NCI-H1436 (cell line): ENCODE measurements at places on chromosomes 2 and 18.

- peak; percentile 59 for DNase-seq
Measured at GRCh38 chr18:79393635-79394533, 1.8 kb upstream of the NFATC1 start.

GRCh38 chr18:63505566-63506335, 29.0 kb downstream of the SERPINB5 start:
- no peak for DNase-seq

DNA sequence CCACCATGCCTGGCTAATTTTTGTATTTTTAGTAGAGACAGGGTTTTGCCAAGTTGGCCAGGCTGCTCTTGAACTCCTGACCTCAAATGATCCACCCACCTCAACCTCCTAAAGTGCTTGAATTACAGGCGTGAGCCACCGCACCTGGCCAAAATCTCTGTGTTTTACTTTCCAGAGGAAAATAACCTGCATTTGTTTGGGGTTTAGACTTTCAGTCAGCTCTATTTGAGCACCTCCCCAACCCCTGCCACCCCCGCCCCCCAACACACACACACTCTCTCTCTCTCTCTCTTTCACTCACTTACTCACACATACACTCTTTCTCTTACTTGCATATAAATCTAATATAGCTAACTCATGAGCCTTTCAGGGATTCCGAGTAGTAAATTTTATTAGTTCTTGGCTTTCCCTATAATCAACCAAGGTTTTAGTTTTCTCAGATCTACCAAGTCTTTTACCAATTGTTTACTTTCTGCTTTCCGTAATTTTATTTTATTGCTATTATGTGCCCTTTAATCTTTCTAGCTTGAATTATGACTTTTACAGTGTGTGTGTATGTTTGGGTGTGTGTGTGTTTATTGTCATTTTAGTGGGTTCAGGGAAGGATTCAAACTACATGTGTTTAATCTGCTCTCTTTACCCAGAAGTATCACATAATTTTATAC, 24.5 kb downstream of the MFSD6 start:
- DNase-seq: no peak

GRCh38 chr2:74860521-74860920, 26.6 kb downstream of the HK2 start:
- DNase-seq: no peak

GRCh38 chr18:10588975-10589374, 63.1 kb downstream of the NAPG start:
- DNase-seq: no peak

DNA sequence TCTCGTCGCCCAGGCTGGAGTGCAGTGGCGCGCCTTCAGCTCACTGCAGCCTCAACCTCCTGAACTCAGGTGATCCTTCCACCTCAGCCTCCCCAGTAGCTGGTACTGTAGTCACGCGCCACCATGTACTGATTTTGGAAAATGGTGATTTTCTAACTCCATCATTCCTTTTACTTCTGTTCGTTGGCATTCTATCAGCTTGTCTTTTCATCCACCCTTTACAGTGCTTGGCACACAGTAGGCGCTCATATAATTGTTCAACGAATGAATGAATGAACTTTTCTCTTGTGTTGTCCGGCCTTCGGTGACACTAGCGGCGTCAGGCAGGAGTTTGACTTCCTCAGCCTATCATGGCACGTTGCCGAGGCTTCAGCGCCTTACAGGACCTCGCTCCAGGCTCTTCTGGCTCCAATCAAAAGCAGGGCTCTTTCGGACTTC, 373 bp upstream of the MTHFD2 start:
- no peak for DNase-seq

DNA sequence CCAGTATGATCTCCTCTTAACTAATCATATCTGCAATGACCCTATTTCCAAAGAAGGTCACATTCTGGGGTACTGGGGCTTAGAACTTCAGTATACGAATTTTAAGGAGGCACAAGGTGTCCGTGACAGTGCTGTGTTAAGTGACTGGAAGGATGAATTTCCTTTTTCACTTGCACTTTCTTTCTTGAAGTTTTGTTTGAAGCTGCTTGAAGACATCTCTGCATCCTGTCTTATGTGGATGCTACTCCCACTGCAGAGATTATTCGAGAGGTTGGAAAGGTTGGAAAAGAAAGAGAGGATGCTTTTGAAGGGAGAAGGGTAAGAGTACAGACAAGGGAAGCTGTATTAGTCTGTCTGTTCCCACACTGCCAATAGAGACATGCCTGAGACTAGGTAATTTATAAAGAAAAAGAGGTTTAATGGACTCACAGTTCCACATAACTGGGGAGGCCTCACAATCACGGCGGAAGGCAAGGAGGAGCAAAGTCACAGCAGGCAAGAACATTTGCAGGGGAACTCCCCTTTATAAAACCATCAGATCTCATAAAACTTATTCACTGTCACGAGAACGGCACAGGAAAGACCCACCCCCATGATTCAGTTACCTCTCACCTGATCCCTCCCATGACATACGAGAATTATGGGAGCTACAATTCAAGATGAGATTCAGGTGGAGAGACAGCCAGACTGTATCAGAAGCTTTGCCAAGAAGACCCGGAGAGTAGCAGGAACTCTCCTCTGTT, 3.6 kb upstream of the RNF144A start:
- DNase-seq: no peak

- no peak for DNase-seq
Measured at GRCh38 chr18:49481907-49482306, 5.1 kb downstream of the C18orf32 start.

DNA sequence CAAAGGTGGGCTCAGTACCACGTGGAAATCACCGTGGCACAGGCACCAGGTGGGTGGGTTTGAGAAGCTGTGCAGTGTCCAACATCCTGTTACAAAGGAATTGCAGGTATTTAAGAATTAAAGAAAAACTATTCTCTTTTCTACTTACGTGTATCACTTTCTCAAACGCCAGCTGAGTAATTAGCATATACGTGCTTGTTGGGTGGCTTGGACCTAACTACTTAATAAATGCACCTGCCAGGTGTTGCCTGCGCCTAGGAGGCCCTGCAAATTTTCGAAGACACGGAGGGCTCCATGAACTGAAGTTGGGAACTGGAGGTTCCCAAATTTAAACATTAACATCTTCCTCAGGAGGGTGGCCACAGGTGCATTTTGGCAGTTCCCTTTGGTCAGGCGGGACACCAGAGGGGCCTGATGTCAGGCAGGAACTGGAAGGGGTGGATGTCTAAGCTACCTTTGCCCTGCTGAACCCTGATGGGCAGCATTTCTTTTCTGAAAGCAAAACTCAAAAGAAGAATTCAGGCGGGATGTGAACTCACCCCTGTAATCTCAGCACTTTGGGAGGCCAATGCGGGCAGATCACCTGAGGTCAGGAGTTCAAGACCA, 84.8 kb downstream of the HS6ST1 start:
- DNase-seq: no peak

GRCh38 chr2:7934476-7934875, 747.4 kb upstream of the ID2 start:
- no peak for DNase-seq

DNA sequence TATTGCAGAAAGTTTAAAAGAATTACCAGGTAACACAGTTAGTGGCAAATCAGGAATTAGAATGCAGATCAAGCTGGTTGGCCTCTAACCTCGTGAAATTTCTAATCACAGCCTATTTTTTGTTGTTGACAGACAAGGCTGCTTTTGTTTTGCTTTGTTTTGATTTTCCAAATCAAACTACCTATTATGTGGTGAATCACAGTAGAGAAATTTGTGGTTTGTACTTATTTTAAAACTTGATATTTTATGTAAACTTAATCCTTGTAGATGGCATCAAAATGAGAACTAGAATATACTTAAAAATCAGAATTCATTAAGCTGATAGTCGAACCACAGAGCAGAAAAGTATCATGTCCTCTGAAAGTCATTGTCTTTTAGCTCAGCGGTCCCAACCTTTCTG, 258.1 kb downstream of the CTNNA2 start:
- no peak for DNase-seq

GRCh38 chr18:76490670-76491472, 4.2 kb downstream of the ZNF516 start:
- DNase-seq: peak; percentile 46

GRCh38 chr2:84362541-84362940, 96.5 kb downstream of the SUCLG1 start:
- no peak for DNase-seq

DNA sequence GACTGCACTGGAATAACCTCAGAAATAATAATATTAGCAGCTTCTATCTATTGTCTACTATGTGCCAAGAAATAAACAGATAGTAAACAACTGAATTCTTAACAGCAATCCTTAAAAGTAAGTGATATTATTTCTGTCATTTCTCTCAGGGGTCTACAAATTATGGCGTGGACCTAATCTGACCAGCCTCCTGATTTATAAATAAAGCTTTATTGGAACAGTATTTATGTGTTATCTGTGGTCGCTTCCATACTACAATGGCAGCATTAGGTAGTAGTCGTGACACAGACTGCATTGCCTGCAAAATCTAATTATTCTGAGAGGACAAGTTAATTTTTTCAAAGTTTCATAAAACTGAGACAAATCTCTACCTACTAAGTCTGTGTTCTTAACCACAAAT, 49.0 kb downstream of the SLC16A14 start:
- DNase-seq: no peak

DNA sequence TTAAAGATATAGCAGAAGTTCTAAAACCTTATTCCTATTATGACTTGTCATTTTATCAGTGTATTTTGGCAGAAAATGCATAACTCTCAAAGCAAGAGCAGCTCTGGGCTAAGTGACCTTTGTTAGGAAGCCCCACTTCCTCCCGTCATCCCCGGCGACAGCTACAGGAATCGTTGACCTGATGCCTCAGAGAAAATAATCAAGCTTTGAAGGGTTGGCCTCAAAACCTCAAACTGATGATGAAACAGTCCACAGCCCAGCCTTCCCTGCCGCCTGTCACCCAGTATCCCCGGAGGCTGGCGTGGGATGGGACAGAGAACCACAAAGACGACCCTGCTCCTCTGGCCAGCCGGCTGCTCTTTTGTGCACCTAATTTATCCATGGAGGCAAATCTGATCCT, 65.3 kb downstream of the KCNF1 start:
- DNase-seq: no peak

GRCh38 chr2:60544062-60544461, 9.4 kb downstream of the BCL11A start:
- no peak for DNase-seq

GRCh38 chr18:32688821-32689220, 84.0 kb downstream of the KLHL14 start:
- DNase-seq: no peak

DNA sequence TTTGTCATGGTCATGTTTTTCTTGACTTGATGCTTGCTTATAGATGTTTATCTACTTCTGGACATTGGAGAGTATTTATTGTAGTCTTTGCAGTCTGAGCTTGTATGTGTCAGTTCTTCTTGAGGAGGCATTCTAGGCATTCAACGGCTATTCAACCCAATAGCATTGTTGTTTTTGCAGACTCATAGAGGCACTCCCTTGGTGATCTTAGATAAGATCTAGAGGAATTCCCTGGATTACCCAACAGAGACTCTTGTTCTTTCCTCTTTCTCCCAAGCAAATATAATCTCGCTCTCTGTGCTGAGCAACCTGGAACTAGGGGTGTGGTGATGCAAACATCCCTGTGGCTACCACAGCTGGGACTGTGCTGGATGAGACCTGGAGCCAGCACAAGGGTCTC, 40.4 kb downstream of the SYT4 start:
- DNase-seq: no peak

DNA sequence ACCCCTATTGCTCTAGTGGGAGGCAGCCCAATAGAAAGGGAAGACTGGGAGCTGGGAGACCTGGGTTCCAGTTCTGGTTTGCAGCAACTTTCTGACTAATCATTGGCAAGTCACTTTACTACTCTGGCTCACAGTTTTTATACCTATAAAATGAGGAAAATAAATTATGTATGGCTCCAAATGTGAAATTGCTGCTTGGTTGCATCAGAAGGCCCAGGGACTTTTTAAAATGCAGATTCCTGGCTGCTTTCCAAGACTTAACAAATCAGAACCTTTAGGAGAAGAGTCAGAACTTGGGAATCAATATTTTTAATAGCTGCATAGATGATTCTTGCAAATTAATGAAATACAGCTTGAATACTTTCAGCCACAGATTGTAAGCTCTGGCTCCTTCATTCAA, 943.9 kb downstream of the EPHA4 start:
- DNase-seq: no peak

GRCh38 chr18:2914881-2915240, 68.1 kb downstream of the EMILIN2 start:
- no peak for DNase-seq

DNA sequence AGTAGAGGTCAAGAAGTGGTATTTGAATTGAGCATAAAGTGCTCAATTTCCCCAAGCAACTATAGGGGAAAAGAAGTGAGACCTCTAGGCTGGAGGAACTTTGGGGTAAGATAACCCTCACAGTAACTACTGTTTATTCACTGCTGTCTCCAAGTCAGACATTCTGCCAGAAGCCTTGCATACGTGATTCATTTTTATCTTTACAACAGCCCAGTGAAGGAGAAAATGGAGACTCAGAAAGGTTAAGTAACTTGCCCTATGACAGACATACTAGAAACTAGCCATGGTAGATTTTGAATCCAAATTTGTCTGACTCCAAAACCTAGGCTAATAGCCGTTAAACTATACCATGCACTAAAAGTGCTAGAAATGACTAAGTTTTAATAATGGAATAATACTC, 28.4 kb downstream of the DNAJC10 start:
- no peak for DNase-seq

DNA sequence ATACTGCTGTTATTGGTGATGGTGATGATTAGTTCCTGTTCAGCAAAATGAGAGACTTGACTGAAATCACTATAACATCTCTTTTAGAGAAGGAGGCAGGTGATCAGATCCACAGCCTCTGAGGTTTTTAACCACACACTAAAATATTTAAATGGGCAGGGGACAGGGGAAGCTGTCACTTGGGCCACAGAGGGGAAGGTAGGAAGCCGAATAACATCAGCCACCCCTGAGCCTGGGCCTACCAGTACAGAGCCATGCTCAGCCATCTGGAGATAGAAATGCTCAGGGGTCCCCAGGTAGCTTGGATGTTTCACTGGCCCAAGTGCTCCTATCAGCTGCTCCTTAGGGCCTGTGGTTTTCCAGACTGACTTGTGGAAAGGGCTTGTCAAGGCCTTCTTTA, 122.3 kb downstream of the MRO start:
- no peak for DNase-seq

DNA sequence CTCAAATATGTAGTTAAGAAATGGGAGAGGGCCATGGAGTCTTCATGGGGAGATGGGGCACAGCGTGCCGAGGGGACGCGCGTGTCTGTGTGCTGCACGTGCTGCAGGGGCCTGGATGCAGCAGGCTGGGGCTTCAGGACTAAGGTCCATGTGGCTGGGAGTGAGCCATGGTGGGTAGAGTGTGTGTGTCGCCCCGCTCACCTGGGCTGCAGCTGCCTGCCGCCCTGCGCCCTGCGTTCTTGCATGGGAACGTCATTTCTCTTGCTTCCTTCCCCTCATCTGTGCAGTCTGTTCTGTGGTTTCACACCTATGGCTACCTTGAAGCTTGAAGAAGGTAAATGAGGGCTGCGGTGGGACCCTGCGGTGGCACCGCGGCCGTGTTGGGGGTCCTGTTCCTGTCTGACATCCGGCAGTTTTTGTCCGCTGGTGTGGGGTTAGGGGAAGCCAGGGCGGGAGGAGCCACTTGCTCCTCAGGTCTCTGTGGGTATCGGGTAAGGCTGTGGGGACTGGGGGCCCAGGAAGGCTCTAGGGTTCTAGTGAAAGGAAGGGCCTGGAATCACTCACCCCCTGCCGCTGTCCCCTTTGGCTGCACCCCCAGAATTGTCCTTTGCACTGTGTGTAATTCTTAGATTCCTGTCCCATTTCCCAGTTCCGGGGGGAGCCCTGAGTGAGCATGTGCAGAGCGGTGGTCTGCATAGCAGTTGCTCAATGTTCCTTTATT, 54.1 kb upstream of the HS6ST1 start:
- no peak for DNase-seq

GRCh38 chr18:78399992-78400503, 579.6 kb upstream of the SALL3 start:
- no peak for DNase-seq
